Cerebellum (tissue), 4 donors: ENCODE measurements at places on chromosomes 1 and 21. TPM values are rescaled to one million over a fixed set of nuclear protein-coding genes. Genes with fewer than 3 reads are reported as not detected.

BGLAP gene
- total RNA-seq: 0.73 TPM

GRHL3 gene
- 1.2 TPM for total RNA-seq

ADGRL2 gene
- total RNA-seq: 416 TPM

TUT4 gene
- total RNA-seq: 145 TPM

SMIM1 gene
- 1.7 TPM for total RNA-seq

NPHS2 gene
- total RNA-seq: not detected

DEPDC1 gene
- total RNA-seq: 7.3 TPM

NR1I3 gene
- not detected for total RNA-seq

RCC1 gene
- 11.1 TPM for total RNA-seq

CCDC185 gene
- total RNA-seq: not detected

MEX3A gene
- total RNA-seq: 49.8 TPM

DMBX1 gene
- 0.82 TPM for total RNA-seq

CCDC30 gene
- 22.2 TPM for total RNA-seq

S100A14 gene
- not detected for total RNA-seq

NUDT4B gene
- 4.3 TPM for total RNA-seq

GLIS1 gene
- 0.27 TPM for total RNA-seq

SLC16A4 gene
- 20.8 TPM for total RNA-seq

CDC73 gene
- 46.0 TPM for total RNA-seq

DNALI1 gene
- total RNA-seq: 12.8 TPM

PRAMEF26 gene
- total RNA-seq: not detected

FABP3 gene
- 17.9 TPM for total RNA-seq

IL19 gene
- not detected for total RNA-seq

LCE3E gene
- not detected for total RNA-seq

RNF19B gene
- total RNA-seq: 23.9 TPM

BCAN gene
- 106 TPM for total RNA-seq

HCN3 gene
- total RNA-seq: 12.9 TPM

PCSK9 gene
- total RNA-seq: 44.8 TPM

LRRC71 gene
- 0.64 TPM for total RNA-seq

PIP5K1A gene
- total RNA-seq: 83.5 TPM

FALEC gene
- 2.2 TPM for total RNA-seq

NUP210L gene
- not detected for total RNA-seq

TIAM1 gene
- total RNA-seq: 79.3 TPM

NCSTN gene
- total RNA-seq: 34.4 TPM

FAM177B gene
- total RNA-seq: 0.18 TPM

TAF12 gene
- 15.2 TPM for total RNA-seq

C8A gene
- total RNA-seq: not detected

PRELP gene
- total RNA-seq: 0.27 TPM

SPRR1B gene
- not detected for total RNA-seq

SERTAD4 gene
- total RNA-seq: 8.3 TPM

FASLG gene
- total RNA-seq: not detected

AGT gene
- total RNA-seq: 3.6 TPM

PTPRF gene
- total RNA-seq: 75.7 TPM

PIGP gene
- 5.1 TPM for total RNA-seq

XCL1 gene
- total RNA-seq: not detected

S100A11 gene
- 10.3 TPM for total RNA-seq

C1QTNF12 gene
- total RNA-seq: 0.45 TPM

RNU1-4 gene
- 40,842 TPM for total RNA-seq

ITPKB gene
- 13.5 TPM for total RNA-seq

SPRR2G gene
- not detected for total RNA-seq

ST6GALNAC3 gene
- 15.2 TPM for total RNA-seq

SIK1 gene
- total RNA-seq: 2.1 TPM
